HT-29 (cell line): ENCODE measurements at places on chromosomes 2 and 18.
A peak's percentile ranks its signal among the peaks of the same experiment; 100 is the strongest.

GRCh38 chr2:231007286-231008098 lies 11.6 kb downstream of the SPATA3 start:
- DNase-seq: no peak

DNA sequence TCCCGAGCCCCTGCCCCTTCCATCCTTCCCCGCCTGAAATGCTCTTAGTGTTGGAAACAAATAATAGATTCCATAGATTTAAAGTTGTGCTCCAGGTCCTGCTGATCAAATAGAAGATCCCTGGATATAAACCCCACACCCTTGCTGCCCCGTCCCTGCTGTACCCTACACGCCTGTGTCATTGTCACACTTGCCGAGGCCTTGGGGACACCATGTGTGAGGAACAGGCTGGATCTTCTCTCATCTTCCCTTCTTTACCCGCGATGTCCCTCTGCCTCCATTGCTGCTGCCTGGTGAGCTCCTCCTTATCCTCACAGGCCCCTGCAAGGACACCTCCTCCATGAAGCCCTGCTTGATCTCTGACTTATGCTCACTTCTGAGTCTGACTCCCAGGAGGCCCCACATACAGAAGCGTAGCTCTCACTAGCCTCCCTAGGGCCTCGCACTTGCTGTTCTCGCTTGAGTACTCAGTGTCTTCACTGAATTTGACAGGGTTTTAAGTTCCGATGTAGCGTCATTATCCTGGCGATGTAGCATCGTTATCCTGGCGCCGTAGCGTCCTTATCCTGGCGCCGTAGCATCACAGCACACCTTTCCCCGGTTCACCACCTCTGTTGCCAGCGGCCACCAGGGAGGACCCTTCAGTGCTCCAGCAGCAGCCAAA lies 221.9 kb downstream of the NDUFA10 start:
- no peak for DNase-seq

DNA sequence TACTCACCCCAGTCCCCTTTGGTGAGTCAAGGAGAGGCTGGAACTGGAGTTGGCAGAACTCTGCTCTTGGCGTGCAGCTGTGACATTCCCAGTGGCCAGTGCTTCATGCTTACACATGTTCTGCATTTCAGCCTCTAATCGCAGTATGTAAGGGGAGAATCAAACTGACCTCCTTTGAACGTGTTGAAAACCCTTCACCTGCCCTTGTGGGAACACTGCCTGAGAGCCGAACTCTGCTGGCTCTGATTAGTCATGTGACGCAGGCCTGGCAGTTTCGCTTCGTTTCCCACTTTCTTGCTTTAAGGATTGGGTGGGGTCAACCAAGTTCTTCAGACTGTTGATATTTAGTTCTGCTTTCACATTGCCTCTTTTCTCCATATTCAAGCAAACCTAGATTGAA lies 173.8 kb upstream of the BCL2L11 start:
- DNase-seq: no peak

- DNase-seq: no peak
These were observed 5.3 kb downstream of the SPC25 start for GRCh38 chr2:168884975-168885374.

- DNase-seq: no peak
These were observed 176.7 kb upstream of the SMAD2 start for GRCh38 chr18:48106976-48107781.

- DNase-seq: peak; percentile 96
These were observed 39.6 kb downstream of the HS1BP3 start for GRCh38 chr2:20611077-20611843.
